ENCODE measurements at places on chromosomes 16 and 17.

DNA sequence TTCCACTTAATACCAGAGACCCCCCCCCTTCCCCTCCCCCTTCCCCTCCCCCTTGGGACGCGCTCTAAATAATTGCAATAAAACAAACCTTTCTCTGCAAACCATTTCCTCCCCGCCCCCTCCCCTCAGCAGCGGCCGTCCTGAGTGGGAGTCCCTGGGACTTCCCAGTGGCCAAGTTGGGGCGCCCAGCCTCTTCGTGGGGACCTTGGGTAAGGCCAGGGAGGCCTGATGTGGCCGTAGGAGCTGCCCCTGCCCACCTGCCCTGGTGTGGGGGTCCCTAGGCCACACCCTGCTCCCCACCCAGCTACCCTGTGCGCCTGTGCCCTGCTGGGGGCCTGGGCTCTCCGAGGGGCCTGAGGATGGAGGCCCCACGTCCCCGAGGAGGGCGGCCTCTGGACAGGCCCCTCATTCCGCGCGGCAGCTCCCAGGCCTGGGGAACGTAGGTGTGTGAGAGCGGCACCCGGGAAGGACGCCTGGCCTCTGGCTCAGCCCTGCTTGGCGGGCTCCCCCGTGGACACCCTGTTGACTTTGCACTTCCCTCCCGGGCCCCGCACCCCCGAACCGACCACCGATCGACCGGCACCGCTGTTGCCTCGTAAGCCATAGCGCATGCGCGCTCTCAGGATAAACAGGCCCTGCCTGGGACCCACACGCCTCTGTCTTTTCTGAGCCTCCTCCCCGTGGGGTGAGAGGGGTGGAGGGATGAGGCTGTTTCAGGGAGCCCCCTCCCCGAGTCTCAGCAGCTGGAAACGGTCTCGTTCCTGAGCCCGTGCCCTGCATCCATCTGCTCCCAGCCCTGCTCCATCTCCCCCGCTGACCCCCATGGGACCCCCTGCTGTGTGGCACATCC, 9.0 kb downstream of the NTHL1 start:
- no peak for DNase-seq

GRCh38 chr16:71476457-71477124, 12.5 kb downstream of the ZNF19 start:
- DNase-seq = no peak

GRCh38 chr17:13851889-13852288, 217.4 kb upstream of the COX10 start:
- no peak for DNase-seq

DNA sequence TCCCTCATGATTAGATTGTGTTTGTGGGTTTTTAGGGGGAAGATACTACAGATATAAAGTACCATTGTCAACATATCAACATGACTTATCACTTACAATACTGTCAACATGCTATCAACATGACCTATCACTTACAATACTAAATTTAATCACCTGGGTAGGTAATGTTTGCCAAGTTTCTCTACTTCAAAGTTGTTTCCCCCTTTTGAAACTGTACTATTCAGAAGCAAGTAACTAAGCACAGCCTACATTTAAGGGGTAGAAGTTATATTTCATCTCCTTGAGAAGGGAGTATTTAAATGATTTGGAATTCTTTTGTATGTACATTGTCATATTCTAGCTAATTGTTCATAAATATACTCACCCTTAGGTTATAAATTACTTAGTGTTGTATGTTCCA, 68.7 kb downstream of the TRIM37 start:
- no peak for DNase-seq

Data from kidney epithelial cell (primary cell).